ENCODE measurements at places on chromosomes 2 and 18.

DNA sequence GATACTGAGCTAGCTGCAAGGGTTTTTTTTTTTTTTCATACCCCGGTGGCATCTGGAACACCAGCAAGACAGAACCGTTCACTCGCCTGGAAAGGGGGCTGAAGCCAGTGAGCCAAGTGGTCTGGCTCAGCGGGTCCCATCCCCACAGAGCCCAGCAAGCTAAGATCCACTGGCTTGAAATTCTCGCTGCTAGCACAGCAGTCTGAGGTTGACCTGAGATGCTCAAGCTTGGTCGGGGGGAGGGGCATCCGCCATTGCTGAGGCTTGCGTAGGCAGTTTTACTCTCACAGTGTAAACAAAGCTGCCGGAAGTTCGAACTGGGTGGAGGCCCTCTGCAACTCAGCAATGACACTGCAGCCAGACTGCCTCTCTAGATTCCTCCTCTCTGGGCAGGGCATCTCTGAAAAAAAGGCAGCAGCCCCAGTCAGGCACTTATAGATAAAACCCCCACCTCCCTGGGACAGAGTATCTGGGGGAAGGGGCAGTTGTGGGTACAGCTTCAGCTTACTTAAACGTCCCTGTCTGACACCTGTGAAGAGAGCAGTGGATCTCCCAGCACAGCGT lies 5.1 kb upstream of the MIB1 start:
- DNase-seq: peak; percentile 42

DNA sequence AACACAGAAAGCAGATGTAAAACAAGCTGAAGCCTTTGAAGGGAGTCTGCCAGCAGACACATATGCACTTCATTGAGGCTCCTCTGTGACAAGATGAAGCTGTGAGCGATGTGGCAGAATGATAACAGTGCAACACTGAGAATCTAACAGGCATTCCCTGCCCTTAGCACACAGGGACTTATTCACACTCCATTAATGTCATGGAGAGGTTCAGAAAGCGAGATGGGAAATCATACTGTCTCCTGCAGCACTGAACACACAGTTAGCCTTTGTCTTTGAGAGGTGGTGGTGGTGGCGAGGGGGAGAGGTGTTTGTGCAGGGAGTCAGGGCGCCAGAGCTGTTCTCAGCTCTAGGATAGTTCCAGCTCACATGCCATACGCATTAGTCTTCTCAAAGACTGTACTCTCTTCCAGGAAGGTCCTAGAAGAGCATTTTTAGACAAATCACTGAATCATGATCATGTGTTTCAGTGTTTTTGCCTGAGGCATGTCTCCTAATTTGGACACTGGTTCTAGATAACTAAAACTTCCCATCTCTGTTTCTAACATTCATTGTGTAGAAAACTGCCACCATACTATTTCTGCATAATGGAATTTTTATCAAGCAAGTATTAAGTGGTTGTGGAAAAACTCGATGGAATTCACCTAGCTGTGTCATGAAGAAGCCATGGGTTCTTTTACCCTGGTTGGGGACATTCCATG lies 93.5 kb upstream of the ITGB6 start:
- DNase-seq: no peak

GRCh38 chr2:230443541-230443940 lies 27.5 kb downstream of the SP100 start:
- no peak for DNase-seq

- DNase-seq: peak; percentile 41
Observed at GRCh38 chr18:73842795-73843394, 304.7 kb downstream of the FBXO15 start.

DNA sequence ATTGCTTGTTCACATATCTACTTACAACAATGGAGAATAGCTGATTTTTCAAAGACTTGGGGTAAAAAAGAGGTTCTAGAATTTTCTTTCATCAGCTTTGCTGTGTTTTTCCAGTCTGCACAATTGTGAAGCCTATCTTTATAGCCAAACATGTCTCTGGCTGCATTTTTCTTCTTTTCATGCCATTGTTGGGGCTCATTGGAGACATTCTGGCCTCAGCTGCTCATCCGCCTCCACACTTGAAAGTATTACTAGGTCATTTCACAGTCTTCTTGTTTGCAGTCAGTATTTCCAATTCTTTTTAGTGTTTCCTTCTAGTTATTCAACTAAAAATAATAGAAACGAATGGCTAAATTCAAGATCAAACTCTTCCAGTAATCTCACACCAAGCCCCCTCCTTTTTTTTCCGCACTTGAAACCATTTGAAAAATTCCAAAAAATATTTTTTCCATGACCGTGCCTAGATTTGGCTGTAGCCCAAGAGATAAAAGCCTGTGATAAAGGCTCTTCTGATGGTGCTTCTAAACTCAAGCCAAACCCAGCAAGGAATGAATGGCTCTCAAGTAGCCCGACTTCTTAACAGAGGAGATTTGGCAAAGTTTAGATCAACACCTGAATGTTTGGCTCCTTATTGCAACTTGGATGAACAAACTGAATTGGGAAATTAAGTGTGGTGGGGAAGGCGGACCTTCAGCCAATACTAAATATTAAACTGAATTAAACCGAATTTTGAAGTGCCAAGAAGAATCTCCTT lies 103.4 kb downstream of the NRP2 start:
- no peak for DNase-seq

GRCh38 chr18:21242141-21242779 lies at the start of gene GREB1L:
TSS of gene GREB1L (plus strand) at chr18:21242232. CDS start at chr18:21383519, 141,287 bp downstream.
- DNase-seq: no peak

- DNase-seq: no peak
Observed at GRCh38 chr2:137255990-137256389, 490.6 kb downstream of the THSD7B start.

GRCh38 chr2:208466920-208467298 lies 60.3 kb downstream of the PTH2R start:
- DNase-seq: no peak

- DNase-seq: no peak
Observed at GRCh38 chr2:69715964-69716363, 26.0 kb upstream of the ANXA4 start.

DNA sequence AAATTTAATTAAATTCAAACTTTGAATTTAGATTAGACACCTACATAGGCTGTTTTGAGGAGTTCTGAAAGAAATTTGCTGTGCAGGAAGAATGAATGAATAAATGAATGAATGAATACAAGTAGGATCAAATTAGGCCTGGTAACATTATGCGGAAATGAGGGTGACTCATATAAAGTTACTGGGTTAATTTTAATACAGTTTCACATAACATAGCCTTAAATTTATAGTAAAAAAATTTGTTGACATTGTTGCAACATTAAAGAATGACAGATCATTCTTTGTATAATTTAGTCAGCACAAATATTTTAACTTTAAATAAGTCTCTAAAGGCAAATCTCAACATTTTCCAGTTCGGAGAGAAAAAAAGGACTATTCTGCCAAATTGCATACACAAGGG lies 1293.1 kb upstream of the SLC39A10 start:
- no peak for DNase-seq

GRCh38 chr2:72993147-72993932 lies 76.0 kb downstream of the EMX1 start:
- peak; percentile 46 for DNase-seq

GRCh38 chr2:174972924-174973323 lies 32.3 kb downstream of the CHN1 start:
- DNase-seq: no peak

- no peak for DNase-seq
Observed at GRCh38 chr2:205574001-205574400, 108.3 kb upstream of the NRP2 start.

- DNase-seq: no peak
Observed at GRCh38 chr18:48905513-48905912, 45.3 kb downstream of the SMAD7 start.

DNA sequence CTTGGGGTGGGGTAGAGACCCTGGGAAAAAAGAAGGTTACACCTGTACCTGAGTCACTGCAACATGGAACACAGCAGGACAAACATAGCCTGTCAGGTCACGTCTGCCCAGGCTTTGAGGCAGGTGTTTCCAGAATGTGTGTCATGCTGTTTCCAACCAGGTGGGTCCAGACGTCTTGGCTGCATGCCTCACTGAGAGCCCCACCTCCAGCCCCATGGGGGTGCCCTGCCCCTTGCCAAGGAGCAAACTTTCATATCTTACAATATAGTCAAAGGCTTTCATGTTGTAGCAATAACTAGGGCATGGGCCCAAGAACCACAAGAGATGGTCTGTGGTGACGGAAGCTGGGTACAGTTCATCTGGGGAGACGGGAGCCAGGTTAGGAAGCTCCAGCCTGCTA lies 499.7 kb downstream of the BCL11A start:
- no peak for DNase-seq

GRCh38 chr2:192735447-192735846 lies 540.7 kb upstream of the TMEFF2 start:
- no peak for DNase-seq

GRCh38 chr18:36724591-36725001 lies 104.2 kb downstream of the TPGS2 start:
- no peak for DNase-seq

DNA sequence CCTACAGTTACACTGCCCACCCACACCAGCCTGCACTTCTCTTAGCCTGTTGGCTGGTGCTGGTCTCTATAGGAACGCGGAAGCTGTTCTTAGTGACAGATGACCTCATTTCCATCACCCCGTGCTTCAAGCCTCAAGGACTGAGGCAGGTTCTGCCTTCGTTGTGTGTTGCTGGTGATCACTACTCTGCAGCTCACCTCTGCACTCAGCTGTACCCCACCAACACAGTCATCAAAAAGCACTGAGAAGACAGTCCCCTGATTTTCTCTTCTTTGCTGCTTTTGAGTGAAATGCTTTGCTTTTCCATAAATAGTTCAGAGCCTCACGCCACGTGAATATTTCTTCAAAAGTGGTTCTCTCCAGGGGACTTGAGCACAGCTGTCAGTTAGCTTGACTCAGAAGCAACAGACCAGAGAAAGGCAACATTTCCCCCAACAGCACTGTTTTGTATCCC lies 225.7 kb upstream of the CCDC150 start:
- DNase-seq: no peak

DNA sequence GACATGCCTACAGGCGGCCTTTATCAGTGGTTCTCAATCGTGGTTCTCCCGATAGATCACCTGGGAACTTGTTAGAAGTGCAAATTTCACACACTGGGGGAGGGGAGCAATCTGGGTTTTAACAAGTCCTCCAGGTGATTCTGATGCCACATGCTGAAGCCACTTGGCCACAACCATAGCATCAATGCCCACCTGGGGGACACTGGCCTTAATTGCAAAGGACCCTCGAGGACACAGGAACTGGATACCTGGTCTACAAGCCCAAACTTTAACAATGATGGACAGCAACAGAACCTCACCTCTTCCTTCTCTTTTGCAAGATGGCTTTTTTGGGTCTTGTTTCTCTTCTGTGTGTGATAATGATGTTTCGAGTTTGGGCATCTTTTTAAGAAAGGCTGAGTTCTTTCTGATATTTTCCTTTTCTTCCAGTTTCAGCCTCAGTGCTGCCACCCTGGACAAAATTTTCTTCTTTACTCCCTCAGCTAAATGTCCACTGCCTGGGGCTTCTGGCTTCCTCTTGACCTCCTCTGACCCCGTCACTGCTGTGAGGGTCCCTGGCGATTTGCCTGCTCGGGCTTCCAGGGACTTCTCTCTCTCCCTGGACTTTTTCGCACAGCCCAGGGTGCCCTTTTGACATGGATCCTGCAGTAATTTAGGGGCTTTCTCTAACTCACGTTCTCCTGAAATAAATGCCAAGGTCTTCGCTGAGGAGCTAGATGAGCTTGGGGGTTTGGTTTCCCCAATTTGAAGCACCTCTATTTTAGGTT lies 94.2 kb downstream of the ALPK2 start:
- no peak for DNase-seq

GRCh38 chr18:448116-448790 lies 52.2 kb downstream of the COLEC12 start:
- no peak for DNase-seq

- DNase-seq: no peak
Observed at GRCh38 chr2:85015653-85016360, 44.8 kb downstream of the KCMF1 start.

- DNase-seq: no peak
Observed at GRCh38 chr2:163191372-163191771, 352.8 kb upstream of the KCNH7 start.

- DNase-seq: no peak
Observed at GRCh38 chr2:185108588-185108987, 510.3 kb downstream of the ZNF804A start.

DNA sequence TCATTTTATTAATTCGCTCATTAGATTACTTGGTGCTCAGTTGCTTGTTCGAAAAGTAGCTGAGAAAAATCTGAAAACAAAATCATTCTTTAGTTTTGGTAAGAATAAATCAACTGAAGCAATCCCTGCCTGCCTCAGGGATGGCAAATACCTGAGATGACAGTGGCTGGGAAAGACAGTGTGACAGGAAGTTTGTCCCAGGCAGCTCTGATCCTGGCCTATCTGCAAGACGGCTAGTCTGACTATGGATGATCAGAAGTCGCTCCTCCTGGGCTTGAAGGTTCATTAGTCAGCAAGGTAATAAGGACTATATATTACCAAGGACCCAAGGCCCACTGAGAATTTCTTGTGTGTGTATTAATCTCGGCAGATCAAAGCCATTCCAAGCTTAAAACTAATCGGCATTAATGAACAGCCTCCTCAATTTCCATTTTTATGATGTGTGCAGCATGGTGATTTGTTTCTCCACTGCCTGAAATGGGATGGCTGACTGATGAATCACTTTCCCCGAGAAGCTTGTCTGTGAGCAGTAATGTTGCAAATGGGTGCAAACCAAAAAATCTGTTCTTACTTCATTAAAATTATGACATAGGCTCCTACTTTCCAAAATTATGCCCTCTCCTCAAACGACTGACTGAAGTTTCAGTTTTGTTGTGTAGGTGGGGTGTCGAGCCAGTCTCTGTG lies 199.9 kb downstream of the ACTR3 start:
- DNase-seq: no peak

DNA sequence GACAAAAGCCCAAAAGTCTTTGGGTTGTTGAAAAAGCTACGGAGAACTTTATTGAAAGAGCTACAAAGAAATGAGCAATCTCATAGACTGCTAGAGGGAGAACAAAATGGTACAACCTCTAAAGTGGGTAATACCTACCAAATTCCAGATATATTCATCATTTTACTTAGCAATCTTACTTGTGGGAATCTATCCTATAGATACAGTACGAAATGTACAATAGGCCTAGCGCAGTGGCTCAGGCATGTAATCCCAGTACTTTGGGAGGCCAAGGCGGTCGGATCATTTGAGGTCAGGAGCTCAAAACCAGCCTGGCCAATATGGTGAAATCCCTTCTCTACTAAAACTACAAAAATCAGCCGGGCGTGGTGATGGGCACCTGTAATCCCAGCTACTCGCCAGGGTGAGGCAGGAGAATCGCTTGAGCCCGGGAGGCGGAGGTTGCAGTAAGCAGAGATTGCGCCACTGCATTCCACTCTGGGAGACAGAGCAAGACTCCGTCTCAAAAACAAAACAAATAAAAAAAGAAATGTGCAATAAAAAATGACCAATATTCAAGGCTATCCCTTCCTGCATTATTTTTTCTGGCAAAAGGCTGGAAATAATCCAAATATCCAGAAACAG lies 10.1 kb downstream of the EXOC6B start:
- no peak for DNase-seq
